Epithelial cell of proximal tubule (primary cell): ENCODE measurements at places on chromosomes 5 and 9. TPM values are rescaled to one million over a fixed set of nuclear protein-coding genes. Genes with fewer than 3 reads are reported as not detected.

- DNase-seq: no peak
Observed at GRCh38 chr9:132207839-132208615, 46.2 kb downstream of the NTNG2 start.

Gene TPPP
- total RNA-seq: 0.46 and 1.0 TPM in 2 replicates

GRCh38 chr5:91528831-91529230 lies 145.7 kb upstream of the ARRDC3 start:
- no peak for DNase-seq

DNA sequence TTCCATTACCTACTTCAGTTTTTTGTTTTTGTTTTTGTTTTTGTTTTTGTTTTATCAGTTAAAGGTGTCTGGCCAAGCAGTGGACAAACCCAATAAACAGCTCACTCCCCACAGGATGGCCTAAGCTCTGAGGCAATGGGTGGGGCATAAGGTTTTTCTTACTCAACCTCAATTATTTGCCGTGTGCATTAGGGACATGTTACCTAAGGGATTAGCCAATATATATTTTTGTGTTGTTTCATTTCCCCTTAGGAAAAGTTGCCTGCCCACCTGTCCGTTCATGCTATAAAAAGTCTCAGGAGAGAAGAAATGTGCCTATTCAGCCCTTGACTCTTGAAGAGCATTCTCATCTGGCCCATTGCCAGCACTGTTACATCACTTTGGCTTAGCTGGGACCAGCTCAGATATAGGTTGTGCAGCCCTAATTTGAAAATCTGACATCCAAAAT lies 7.3 kb downstream of the SH3RF2 start:
- no peak for DNase-seq

DNA sequence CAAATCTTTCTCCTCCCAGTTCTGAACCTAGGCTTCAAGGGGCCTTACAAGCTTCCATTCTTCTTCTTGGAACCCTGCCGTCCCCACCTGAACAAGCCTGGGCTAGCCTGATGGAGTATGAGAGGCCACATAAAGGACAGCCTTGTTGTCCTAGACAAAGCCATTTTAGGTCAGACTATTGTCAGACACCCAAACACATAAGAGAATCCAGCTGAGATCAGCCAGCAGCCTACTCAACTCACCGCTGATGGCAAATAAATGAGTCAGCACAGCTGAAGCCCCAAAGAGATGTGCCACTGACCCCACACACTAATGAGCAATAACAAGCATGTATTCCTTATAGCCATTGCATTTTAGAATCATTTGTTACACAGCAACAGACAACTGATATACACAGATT lies 33.8 kb downstream of the SVEP1 start:
- no peak for DNase-seq

GRCh38 chr9:78234810-78235209 lies 1.1 kb upstream of the CEP78 start:
- DNase-seq: no peak
